ENCODE measurements at places on chromosomes 7 and 10.
A peak's percentile ranks its signal among the peaks of the same experiment; 100 is the strongest.

DNA sequence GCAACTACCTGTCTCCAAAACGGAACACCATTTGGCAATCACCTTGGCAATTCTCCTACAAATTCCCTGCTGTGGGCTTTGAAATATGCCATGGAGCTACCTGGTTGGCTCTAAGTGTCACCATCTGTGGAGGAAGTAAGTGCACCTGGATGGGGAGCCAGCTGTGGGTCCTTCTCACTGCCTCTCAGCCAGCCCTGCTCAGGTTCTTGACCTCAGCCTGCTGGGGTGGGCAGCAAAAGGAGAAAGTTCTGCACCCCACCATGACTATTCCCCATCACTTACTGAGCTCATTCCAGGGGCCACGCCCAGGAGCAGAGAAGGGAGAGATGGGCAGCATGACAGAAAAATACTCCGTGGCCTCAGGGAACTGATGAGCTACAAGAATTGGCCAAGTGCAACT is 158.7 kb downstream of the TNS3 start:
- DNase-seq = no peak

DNA sequence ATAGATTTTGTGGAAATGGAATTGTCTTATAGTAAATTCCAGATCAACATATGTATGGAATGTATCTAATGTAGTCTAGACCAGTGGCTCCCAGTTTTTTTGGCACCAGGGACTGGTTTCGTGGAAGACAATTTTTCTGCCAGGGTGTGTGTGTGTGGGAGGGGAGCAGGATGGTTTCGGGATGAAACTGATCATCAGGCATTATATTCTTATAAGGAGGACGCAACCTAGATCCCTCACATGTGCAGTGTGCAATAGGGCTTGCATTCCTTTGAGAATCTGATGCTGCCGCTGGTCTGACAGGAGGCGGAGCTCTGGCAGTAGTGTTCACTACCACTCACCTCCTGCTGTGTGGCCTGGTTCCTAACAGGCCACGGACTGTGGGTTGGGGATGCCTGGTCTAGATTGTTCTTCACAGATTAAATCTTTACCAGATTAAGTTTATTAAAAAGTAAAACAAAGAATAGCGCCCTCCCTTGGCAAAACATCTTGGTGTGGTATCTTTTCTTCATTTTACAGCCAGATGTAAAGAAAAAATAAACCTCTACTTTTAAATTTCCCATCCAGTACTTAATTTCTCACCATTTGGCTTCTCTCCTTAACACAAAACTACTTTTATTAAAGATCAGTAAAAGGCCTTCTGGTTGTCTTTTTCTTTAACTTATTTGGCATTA is 48.4 kb downstream of the SEPTIN7 start:
- DNase-seq = no peak

DNA sequence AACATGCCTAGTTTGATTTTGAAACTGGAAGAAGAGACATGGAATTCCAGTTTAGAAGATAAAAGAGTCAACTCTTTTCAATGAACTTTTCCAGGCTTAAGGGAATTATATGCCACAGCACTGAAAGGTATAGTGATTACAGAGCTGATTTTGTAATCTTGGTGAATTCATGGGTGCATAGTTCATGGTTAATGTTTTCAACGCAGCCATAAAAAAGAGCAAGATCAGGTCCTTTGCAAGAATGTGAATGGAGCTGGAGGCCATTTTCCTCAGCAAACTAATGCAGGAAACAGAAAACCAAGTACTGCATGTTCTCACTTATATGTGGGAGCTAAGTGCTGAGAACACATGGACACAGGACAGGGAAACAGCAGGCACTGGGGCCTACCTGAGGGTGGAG is 94.2 kb downstream of the CUBN start:
- DNase-seq = no peak

GRCh38 chr10:62978482-62978881 is 154.6 kb upstream of the NRBF2 start:
- DNase-seq = peak; percentile 28

GRCh38 chr10:85862771-85863170 is 503.8 kb downstream of the GRID1 start:
- DNase-seq = no peak

GRCh38 chr7:71229699-71230098 is 97.8 kb downstream of the GALNT17 start:
- DNase-seq = no peak

DNA sequence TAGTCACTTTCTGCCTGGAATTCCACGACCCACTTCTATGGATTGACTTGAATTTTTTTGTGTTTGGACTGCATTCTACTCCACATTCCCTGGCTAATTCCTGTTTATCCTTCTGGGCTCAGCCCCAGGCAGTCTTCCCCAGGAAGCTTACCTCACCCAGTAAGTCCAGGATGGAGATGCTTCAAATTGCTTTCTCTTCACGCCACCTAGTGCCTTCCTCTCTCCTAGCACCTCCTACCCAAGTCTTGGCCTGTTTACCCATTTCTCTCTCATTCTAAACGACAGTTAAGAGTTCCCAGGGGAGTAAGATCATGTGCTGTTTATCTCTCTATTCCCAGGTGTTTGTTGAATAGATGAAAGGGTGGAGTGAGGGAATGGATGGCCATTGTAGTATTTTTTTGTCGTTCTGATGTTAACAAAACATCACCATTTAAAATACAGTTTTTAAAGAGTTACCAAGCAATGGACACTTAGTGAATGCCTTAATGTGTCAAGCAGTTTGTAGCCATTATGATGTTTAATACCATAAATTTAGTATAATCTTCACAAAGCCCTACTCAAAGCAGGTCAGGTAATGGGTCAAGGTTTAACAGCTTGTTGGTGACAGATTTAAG is 45.5 kb upstream of the TARP start:
- peak; percentile 81 for DNase-seq

DNA sequence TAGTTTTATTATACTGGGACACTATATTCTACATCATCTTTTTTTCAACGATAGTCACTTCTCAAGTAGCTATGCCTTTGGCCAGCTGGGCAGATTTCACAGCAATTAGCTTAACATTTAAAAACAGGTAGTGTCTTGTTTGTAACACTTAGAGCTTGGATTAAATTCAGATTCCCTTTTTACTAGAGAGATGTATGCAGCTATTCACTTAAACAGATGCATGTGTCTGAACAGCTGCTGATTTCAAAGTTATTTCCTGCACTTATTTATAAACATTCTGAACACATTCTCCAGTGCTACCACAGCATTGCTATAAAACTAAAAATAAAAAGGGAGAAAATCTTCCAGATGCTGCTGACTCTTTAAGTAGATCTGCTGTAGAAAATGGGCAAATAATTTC is 637.2 kb downstream of the POM121L12 start:
- no peak for DNase-seq

DNA sequence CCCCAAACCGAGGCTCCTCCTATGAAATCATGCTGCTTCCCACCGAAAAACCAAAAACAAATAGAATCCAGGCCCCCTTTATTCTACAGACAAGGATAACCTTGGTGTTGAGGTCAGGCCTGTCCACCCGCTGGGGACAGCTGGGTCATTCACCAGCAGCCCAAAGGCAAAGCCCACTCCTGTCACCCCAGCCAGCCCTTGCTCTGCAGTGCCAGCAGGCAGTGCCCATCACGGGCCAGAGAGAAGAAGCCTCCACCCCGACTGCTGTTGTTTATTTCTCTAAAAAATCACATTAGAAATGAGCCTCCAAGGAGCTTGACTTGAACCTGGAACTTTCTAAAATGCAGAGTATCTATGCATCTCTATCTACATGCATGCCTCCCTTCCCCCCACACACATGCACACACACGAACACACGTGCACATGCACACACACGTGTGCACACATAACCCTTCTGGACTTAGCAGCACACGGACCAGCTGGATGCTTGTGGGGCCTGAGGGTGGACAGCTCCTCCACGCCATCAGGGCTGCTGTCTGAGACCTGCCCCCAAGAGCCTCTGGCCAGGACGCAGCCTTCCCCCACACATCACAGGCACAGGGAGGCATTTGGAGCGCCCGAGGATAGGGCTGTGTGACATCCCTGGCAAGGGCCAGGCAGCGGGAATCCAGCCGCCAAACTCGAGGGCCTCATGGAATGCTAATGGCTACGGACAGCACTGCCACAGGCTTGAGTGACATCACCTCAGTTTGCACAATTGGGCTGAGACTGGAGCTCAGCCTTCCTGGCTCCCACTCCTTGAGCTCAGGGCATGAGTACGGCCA is 22.8 kb downstream of the PRKAG2 start:
- DNase-seq = no peak

DNA sequence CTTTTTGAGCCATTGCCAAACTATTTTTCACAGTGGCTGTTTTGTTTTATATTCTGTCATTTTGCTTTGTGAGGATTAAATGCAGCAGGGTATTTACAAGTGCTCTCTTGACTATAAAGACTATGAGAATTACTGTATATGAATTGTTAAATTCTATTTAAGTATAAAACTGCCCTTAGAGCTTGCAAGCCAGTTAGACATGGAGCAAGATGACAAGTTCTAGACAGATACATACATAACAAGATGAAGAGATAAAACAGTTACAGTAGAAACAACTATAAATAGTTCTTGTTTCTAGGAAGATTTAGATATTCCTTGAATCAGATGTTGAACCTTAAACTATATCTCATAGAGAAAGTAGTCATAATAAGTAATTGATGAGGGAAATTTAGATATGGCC is 60.6 kb downstream of the DNAH11 start:
- DNase-seq = no peak
